ENCODE measurements at places on chromosomes 5 and 9. TPM values are rescaled to one million over a fixed set of nuclear protein-coding genes. Genes with fewer than 3 reads are reported as not detected.

The DND1 gene
- total RNA-seq, result 0.44 TPM

The PTGDS gene
- 18.4 TPM for total RNA-seq

The FOXD1 gene
- total RNA-seq, result 0.88 TPM

The GABRA1 gene
- not detected for total RNA-seq

The PCDHGA12 gene
- 1.5 TPM for total RNA-seq

The COL27A1 gene
- total RNA-seq, result 13.6 TPM

The OTULINL gene
- 0.88 TPM for total RNA-seq

The MARCHF11 gene
- total RNA-seq, result not detected

The MSX2 gene
- total RNA-seq, result 1.3 TPM

The BSPRY gene
- 37.6 TPM for total RNA-seq

The MEGF10 gene
- total RNA-seq, result 0.12 TPM

The SHOC1 gene
- 0.56 TPM for total RNA-seq

The JAKMIP2 gene
- 0.12 TPM for total RNA-seq

The WHRN gene
- total RNA-seq, result 3.4 TPM

Data from esophagus mucosa (tissue), 1 donor.